ENCODE measurements at places on chromosomes 11 and 22.

DNA sequence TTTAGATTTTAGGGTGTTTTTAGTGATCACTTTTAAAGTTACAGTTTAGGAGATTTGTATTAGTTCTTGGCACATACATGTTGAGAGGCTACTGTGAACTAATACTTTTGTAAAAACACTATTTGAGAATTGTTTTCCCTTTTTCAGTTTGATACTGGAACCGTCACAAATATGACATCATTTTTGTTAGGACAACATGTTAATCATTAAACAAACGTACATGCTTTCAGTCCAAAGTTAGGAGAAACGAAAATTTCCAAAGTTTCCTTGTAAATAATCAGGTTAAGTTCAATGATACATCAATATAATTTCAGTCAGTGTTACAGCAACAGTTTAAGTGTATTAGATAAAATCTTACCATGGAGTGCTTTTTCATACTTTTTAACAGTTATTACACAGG is 53.1 kb downstream of the SPECC1L start:
- DNase-seq, result no peak

DNA sequence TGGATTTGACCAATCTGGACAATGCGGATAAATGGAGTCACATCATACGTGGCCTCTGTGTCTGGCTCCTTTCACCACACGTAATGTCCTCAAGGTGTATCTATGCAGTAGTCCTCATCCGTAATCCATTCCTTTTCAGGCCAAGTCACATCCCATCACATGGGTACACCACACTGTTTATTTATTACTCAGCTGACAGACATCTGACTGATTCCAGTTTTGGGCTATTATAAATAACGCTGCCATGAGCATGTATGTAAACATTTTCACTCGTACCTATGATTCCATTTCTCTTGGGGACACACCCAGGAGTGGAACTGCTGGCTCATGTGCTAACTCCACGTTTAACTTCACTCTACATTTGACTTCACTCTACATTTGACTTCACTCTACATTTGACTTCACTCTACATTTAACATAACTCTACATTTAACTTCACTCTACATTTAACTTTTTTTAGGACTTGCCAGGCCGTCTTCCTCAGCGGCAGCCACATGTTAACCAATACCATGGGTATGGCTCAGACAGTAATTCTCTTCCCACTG is 52.1 kb downstream of the SHANK2 start:
- DNase-seq, result no peak

GRCh38 chr11:17645190-17645970 is 74.0 kb upstream of the MYOD1 start:
- DNase-seq, result peak; percentile 8

GRCh38 chr11:86355256-86355655 is 19.4 kb upstream of the CCDC81 start:
- DNase-seq, result no peak

DNA sequence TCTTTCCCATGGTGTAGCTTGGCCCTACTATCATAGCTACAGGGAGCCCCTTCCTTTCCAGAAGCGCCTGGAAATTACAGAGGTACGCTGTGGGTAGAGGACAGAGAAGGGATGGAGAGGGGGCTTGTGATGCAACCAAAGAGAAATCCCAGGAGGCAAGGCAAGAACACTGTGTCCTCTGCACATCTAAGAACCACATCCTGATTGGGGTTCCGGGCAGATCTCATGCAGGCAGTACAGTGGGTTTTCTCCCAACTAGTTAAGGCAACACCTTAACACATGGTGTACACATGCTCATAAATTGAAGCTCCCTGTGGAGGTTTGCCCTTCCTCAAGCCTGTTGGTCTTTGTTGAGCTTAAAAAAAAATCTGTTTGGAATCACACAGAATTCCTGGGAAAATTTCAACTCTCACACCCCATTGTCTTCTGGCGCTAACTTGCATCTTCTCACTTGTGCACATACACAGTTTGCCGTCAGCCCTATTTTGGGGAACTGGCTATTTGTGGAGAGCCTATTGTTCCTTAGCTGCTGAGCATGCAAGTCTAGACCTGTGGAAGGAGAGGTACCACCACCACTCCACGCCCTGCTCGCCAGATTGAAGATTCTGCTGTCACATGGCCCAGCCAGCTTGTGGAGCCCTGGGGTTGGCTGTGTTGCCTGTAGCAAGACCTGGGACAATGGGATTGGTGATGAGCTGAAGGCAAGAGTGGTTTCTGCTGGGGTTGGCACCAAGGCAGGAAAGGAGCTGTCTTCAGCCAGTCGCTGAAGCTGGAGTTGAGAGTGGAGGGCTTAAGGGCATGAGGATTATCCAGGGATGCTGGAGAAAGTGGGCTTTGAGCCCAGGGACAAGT is 52.4 kb downstream of the ALX4 start:
- DNase-seq, result no peak

DNA sequence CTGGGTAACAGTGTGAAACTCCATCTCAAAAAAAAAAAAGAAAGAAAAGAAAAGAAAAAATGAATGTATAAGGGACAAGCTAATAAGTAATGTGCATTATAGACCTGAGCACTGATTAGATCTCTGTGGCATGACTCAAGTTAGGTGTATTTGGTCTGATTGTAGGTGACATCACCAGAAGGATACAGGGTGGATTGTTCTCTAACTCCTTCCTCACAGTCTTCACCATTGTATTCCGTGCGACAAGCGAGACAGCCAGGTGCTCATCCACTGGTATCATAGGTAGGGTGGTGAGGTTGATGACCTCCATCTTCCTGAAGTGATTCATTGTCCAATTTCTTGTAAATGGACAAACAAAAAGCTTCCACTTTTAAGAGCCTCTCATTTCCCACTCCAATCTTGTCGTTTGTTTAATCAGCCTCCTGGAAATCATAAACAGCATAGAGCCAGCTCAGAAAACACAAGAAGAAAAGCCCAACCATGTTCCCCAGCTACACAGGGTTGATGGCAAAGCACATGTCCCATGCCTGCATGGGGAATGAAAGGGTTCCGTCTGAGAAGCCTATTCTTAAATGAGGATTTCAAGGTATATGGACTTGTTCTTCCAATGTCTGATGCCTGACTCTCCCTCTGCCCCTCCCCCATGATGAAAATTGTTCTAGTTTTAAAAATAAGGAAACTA is 6.2 kb downstream of the FAM227A start:
- DNase-seq, result no peak

GRCh38 chr11:29321293-29322132 is 695.3 kb downstream of the KCNA4 start:
- DNase-seq, result no peak

GRCh38 chr11:94203070-94203469 is 74.4 kb downstream of the PANX1 start:
- DNase-seq, result no peak

DNA sequence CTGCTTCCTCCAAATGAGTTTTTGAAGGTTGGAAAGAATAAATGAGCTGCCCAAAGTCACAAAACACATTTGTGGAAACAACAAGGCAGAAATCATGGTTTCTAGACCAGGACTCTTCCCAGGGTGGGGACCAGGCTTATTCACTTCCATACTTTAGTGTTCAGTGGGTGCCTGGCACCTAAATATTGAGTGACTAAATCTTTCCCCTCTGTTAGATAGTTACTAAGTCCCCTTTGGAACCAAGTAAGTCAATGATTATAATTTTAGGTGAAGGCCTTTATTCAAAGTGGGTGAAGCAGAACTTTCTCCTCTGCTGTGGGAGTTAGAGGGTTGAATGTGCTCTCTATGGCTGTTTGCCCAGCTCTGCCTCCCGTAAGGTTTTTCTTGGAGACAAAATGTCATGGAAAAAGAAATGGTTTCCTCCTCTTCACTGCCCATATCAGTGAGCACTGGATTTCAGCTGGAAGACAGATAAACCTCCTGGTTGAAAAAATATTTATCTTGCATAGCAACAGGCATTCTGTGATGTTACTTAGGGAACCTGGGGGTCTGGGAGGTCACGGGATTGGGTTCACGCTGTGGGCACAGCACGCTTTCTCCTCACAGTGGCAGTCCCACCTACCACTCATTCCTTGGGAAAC is 117.8 kb downstream of the CCDC81 start:
- no peak for DNase-seq

DNA sequence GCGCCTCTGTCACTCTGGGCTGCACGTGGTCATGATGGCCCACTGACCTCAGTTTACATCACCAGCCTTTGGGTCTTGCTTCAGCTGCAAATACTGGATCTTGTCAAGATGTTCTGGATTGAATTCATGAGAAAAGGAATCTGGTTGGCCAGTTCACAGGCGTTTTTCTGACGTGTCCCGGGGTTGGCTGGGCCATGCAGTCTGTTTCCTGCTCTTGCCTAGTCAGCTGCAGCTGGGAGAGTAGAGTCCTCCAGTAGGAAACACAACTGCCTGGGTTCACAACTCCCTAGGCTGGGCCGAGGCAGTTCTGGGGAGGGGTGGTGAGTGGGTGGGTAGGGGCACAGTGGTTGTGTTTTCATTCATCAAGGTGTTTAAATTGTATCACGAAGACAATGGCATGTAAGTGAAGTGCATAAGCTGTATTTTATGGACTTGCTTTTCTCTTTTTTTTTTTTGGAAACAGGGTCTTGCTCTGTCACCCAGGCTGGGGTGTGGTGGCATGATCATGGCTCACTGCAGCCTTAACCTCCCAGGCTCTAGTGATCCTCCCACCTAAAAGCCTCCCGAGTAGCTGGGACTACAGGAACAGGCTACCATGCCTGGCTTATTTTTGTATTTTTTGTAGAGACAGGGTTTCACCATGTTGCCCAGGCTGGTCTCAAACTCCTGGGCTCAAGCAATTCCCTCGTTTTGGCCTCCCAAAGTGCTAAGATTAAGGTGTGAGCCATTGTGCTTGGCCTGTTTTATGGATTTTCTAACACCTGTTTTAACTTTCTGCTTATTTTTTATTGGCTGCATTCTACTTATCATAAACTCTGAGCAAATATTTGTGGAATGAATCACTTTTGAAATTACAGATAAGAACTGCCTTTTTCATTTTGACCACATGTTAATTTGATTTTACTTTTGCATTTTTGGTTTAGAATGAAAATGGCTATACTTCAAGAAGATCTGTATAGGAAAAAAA is 54.0 kb upstream of the PITPNB start:
- DNase-seq, result no peak

- no peak for DNase-seq
These were observed 32.1 kb downstream of the CACNG2 start for GRCh38 chr22:36671404-36671803.

DNA sequence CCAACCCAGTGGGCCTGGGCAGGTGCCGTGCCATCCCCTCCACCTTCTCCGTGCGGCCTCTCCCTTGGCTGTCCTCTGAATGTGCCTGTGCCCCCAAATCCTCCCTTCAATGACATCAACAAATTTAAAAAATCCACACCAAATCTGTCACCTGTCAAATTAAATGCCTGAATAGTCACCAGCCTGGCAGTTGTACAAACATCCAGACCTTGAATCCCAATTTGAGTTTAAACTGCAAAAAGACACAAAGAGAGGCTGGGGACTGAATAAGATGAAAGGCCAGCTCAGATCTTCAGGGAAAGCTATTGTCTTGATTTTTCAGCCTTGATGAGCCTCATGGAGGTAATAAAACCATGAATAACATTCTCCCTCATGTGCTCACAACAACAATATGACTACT is 194.7 kb downstream of the KIRREL3 start:
- DNase-seq, result no peak

DNA sequence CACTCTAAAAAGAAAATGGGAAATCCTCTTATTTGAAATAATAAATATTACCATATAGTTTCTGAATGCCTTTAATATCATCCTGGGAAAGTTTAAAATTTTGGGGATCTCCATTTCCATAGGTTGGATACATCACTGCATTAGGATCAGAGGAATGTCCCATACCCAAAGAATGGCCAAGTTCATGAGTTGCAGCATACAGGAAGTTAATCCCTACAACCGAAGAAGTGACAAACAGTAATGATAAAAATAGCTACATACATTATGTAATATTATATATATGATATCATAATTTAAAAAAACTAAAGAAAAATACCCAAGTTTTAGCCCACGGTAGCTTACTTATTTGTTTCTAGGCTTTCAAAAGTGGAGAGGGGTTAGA is 7.4 kb downstream of the MMP7 start:
- DNase-seq, result no peak

DNA sequence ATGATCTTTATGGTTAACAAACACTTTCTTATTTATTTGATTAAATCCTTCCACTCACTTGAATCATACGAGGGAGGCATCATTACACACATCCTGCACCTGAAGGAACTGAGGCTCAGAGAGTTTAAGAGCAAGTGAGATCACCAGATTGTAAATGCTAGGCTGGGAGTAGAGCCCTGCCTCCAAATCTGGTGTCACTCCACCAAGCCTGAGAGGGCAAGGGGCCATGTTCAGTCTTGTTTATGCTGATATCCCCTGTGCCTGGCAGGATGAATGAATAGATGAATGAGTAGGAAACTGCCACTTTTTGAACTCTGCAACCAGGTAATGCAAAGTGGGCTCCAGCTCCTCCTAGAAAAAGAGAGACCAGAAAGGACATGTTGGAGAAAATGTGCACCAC is 59.1 kb downstream of the RASSF10 start:
- no peak for DNase-seq

GRCh38 chr11:15159085-15159484 is 44.4 kb downstream of the INSC start:
- DNase-seq, result peak; percentile 27

DNA sequence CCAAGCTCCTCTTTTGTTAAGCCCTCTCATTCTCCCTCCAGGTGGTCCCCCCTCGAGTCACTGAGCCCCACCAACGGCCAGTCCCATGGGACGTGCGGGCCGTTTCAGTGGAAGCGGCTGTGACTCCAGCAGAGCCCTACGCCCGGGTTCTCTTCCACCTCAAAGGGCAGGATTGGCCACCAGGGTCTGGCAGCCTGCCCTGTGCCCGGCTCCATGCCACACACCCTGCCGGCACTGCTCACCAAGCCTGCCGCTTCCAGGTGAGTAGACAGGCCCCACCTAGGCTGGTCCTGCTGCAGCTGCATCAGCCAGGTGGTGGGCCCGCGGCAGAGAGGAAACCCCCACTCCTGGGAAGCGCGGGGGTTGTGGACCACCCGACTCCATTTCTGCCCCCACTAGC is 3.3 kb downstream of the TMEM132A start:
- DNase-seq, result no peak

DNA sequence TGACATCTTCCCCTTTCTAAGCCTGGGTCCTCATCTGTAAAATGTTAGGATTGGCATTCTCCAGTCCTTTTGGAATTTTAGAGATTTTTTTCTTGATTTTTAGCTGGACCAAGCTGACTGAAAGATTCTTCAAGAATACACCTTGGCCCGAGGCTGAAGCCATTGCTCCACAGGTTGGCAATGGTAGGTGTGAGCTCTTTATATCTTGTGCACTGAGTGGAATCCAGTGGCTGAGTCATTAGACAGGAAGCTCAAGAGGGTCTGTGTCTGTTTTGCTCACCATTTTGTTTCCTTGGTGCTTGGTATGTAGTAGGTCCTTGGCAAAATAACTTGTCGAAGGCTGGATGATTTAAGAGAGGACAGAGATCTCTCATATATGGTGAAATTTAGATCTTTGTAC is 6.2 kb downstream of the EIF3L start:
- no peak for DNase-seq

DNA sequence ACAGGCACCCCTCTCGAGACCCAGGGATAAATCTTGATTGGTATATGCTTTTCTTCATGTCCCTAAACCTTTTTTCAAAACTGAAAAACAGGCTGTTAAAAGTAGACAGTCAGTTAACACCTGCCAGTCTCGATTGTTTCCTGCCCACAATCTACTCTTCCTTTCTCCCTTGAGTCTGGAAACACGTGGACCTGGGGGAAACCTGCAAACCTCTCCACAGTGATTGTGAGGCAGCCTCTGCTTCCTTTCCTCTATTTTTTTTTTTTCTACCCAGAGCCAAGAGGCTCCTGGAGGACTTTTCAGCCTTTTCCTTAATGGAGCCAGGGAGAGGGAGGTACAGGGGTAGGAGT is 69.4 kb upstream of the CLMP start:
- DNase-seq, result no peak
